ENCODE measurements at places on chromosomes 6 and 20.

GRCh38 chr6:21357262-21357661 is 236.3 kb upstream of the SOX4 start:
- no peak for DNase-seq

DNA sequence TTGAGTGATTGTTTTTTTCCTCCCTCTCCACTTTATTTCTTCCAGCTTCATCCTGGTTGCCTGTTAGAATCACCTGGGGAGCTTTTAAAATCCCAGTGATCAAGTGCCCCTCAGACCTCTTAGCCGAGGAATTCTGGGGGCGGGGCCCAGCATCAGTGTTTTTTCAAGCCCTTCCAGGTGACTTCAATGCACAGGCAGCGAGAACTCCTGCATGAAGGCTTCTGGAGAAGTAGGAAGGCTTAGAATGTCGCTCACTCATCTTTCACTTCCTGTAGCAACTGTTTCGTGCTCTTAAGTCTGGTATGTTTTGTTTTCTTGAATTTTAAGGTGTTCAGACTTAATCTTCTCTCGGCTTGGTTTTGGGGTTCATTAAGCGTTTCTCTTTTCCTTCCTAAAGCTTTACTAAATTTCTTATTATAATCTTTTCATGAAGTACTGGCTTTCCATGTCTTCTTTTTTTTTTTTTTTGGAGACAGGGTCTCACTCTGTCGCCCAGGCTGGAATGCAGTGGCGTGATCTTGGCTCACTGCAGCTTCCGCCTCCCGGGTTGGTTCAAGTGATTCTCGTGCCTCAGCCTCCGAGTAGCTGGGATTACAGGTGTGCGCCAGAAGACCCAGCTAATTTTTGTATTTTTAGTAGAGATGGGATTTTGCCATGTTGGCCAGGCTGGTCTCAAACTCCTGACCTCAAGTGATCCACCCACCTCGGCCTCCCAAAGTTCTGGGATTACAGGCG is 30.9 kb upstream of the TULP1 start:
- DNase-seq, result no peak

DNA sequence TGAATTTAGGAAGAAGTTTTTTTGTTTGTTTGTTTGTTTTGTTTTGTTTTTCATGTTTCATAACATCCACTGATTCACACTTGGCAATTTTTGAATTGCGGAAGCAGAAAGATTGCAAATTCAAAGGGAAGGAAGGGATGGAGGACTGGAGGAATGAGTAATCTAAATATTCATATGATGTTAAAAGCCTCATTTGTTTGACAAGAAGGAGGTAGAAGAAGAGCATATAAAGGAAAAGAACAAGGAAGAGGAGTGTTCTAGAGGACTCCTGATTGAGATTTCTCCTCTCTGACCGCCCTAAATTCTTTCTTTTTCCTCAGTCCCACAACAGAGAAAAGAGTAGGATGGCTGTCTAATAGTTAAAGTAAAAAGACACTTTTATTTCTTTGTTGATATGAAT is 88.5 kb downstream of the METTL24 start:
- no peak for DNase-seq

DNA sequence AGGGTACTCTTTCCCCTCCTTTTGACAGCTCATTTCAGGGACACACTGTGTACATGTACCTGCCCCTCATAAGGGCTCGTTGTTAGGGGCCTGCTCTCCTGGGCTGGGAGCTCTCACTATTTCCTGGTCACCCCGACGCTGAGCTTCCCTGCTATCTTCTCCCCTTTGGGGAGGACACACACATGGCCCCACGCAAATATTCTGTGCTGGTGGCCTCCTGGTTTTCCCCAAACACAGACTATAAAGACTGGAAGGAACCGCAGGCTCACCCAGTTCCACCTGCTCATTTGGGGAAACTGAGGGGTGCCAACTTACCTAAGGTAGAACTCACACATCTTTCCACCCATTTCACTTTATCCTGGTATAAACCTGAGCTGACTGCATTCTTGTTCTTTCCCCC is 301.4 kb upstream of the SUPT3H start:
- no peak for DNase-seq

DNA sequence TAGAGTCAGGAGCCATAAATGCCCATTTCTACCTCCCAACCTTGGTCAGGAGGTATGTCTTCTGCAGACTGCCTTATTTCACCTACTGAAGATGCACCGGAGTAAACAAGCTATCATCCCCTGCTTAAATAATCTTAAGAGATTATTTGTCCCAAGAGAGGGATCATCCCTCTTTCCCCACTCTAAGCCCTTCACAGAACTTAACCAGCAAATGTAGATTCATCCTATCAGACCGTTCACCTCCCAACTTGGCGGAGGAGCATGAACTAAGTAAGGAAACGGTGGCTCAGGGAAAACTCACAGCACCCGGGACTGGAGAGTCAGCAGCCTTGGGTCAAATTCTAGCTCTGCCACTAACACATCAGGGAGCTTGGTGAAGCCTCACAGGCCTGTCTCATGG is 115.3 kb downstream of the TRERF1 start:
- no peak for DNase-seq

GRCh38 chr6:95614094-95614493 is 36.8 kb downstream of the MANEA start:
- DNase-seq, result no peak

DNA sequence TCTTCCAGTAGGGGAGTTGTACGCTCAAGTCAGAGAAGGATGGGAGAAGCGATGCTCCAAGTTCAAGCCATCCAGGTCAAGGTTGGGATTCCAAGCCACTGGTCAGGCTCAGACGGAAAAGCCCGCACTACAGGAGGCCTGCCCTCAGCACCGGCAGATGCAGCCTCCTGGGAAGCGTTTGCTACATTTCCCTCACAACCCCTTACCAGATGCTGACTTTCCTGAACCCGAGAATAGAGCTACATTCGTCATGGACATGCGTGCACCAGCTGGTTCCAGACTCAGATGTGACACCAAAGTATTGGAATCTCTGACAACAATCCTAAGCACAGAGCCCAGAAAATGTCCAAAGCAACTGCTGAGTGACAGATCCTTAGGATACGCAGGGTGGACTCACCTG is 174.8 kb downstream of the SASH1 start:
- no peak for DNase-seq

GRCh38 chr6:146281651-146282362 is 252.9 kb downstream of the GRM1 start:
- DNase-seq, result no peak

DNA sequence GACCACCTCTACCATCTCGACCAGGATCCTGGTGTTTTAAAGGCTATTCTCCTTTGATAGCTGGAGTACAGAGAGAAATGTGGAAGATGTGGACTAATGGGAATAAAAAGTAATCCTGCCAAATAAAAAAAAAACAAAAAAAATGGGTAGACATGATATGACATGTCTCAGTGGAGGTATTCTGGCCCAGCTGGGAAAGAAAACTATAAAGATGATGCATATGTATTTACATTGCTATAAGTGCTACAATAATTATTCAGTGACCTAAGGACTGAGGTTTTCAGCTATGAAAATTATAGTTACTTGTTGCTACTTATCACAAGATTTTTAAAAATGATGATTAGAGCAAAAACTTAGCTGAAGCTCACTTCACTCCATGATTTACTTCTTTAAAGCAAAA is 101.1 kb downstream of the SIM1 start:
- no peak for DNase-seq

DNA sequence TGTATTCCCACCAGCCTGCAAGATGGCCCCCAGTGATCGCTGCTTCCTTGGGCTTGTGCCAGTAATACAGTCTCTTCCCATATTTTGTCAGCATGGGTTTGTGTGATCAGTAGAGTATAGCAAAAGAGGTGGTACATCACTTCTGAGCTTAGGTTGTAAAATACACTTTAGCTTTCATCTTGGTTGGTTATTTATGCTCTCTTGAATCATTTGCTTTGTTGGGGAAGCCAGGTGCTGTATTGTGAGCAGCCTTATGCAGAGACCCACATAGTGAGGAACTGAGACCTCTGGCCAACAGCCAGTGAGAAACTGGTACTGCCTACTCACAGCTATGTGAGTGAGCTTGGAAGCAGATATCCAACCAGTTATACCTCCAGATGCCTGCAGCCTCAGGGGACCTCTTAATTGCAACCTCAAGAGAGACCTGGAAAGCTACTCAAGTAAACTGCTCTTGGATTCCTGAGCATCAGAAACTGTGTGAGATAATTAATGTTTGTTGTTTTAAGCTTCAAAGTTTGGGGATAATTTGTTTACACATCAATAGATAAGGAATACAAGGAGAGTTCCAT is 229.3 kb downstream of the FARS2 start:
- no peak for DNase-seq

GRCh38 chr6:63923139-63923739 is 287.6 kb downstream of the PHF3 start:
- DNase-seq, result no peak

DNA sequence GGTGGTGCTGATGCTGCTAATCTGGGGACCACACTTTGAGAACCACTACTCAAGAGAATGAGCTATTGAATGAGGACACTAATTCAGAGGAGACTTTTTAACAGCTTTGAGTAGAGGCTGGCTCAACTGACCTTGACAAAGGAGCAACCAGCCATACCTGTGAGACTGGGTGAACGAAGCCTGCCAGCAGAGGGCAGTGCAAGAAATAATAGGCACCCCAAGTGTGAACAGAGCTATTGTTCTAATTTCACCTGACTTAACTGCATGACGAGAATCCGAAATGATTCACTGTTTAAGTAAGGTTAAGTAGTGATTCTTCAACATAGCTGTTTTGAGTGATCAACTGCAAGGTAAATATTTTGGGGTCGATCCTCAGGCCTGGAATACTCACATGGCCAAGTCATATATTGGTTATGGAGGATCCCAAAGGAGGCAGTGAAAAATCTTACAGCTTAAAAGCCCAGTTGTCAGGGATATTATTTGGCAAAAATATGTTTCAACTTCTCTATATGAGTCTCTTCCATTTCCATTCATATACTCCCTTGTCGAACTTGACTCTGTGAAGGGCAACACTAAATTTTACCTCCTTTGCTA is 550.5 kb upstream of the MARCKS start:
- DNase-seq, result peak; percentile 50

DNA sequence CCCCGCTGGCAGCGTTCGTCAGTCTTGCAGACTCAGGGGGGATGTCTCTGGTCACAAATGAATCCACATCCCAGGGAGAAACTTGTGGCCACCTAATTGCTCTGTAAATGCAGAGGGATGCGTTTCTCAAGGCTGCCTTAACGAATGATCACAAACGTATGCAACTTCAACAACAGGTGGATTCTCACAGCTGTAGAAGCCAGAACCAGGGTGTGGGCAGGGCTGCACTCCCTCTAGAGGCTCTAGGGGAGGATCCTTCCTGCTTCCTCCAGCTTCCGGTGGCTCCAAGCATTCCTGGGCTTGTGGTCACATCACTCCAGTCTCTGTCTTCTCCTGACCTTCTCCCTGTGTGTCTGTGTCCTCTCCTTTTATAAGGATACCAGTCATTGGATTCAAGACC is 3.3 kb upstream of the TAF4 start:
- no peak for DNase-seq

DNA sequence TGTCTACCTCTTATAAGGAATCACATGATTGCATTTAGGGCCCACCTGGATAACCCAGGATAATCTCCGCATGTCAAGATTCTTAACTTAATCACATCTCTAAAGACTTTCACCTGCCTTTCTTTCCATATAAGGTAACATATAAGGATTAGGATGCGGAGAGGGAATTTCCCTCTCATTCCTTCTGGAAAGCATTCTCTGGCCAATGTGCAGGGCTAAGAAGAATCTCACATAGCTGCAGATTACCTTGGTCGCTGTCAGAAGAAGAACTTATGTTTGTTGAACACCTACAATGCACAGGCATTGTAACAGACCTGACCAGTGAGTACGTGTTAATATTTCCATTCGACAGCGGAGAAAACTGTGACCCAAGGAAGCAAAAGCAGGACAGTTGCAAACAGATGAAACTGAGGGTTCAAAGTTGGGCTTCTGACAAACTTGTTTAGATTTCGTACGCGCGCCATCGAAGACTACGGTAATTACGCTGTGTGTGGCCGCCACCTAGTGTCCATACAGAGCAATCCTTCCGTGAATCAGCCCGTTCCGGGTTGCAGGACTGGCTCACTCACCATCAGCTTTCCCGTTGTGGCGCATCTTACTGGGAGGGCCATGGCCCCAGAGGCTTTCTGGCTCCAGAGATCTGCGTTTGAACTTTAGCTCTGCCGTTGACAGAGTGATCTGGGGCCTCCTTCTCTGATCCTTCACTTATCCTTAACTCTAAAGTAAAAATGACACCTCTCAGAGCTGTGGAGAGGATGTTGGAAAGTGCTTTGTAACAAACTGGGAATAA is 9.5 kb downstream of the C20orf202 start:
- DNase-seq, result peak; percentile 75

DNA sequence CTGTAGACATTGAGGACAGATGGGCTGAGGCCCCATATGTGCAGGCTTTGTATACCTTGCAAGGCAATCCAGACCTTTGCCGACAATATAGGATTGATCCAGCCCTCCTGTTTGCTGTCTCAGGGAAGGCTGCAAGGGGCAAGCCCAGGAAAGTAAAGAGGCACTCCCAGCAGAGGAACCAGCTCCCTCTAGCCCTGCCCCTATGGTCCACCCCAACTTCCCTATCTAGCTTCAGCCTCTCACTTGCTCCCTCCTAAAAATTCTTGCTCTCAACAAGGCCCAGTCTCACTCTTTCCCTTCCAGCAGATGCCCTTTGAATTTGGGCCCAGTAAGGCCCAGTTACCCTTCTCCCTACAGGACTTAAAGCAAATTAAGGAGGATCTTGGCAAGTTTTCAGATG is 92.6 kb downstream of the JARID2 start:
- DNase-seq, result no peak

GRCh38 chr20:15625981-15626380 is 947.3 kb downstream of the KIF16B start:
- no peak for DNase-seq
